Activated naive CD4-positive, alpha-beta T cell treated with anti-CD3 and anti-CD28 coated beads, Interleukin-2, amount 50 U/mL, for 16 hours (primary cell): ENCODE measurements at places on chromosomes 1 and 21.
A peak's percentile ranks its signal among the peaks of the same experiment; 100 is the strongest.

GRCh38 chr1:246815693-246816270 lies 91.6 kb downstream of the SCCPDH start:
- no peak for DNase-seq

GRCh38 chr21:37829447-37829846 lies 86.8 kb downstream of the KCNJ6 start:
- no peak for DNase-seq

- no peak for DNase-seq
Measured at GRCh38 chr1:233667741-233668140, 53.8 kb downstream of the KCNK1 start.

DNA sequence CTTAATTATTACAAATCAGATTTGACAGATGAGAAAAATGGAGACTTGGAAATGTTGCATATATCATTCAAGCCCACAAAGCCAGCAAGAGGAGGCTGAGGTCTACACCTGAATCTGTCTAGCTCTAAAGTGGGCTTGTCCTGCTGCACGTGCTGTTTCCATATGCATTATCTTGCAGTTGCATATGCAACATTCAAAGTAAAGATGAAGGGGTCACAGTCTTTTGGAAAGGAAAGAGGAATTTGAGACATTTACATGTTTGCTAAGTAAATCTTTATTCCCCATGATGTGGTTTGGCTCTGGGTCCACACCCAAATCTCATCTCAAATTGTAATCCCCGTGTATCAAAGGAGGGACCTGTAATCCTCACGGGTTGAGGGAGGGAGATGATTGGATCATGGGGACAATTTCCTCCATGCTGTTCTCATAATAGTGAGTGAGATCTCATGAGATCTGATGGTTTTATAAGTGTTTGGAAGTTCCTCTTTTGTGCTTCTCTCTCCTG lies 98.3 kb downstream of the BACH1 start:
- DNase-seq: no peak

DNA sequence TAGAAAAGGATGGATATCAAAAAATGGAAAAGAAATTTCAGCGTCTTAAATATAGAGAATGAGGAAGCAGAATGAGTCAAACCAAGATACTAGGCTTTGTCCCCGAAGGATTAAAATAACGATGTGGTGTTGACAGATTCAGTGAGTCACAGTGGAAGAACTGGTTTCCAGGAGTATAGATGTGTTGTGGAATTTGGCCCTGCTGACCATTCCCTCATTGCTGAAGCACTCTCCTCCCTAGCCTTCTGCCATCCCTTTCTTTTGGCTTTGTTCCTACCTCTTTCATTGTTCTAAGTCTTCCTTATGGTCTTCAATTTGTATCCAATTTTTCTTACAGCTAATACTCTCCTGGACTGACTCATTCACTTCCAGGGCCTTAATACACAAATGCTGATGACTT lies 23.1 kb upstream of the USP25 start:
- DNase-seq: no peak

DNA sequence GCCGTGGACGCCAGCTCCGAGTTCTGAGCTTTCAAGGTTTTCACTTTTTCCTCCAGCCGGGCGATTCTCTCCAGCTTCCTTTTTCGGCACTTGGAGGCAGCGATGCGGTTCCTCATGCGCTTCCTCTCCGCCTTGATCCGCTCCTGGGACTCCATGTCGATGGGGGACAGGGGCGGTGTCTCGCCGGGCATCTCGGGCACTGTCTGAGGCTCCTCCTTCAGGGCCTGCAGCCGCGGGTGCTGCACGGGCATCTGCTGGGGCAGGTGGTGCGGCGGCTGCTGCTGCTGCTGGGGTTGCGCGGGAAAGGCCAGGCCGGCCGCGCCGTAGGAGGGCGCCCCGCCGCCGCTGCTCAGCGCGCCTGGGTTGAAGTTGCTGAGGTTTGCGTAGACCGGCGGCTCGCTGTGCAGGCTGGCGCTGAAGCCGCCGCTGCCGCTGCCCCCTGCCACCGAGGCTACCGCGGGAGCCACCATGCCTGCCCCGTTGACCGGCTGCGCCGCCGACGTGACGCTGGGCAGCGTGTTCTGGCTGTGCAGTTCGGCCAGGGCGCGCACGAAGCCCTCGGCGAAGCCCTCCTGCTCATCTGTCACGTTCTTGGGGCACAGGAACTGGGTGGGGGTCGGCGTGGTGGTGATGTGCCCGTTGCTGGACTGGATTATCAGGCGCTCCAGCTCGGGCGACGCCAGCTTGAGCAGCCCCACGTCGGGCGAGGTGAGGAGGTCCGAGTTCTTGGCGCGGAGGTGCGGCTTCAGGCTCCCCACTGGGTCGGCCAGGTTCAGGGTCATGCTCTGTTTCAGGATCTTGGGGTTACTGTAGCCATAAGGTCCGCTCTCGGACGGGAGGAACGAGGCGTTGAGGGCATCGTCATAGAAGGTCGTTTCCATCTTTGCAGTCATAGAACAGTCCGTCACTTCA lies 1.4 kb downstream of the JUN start:
- peak; percentile 58 for DNase-seq

DNA sequence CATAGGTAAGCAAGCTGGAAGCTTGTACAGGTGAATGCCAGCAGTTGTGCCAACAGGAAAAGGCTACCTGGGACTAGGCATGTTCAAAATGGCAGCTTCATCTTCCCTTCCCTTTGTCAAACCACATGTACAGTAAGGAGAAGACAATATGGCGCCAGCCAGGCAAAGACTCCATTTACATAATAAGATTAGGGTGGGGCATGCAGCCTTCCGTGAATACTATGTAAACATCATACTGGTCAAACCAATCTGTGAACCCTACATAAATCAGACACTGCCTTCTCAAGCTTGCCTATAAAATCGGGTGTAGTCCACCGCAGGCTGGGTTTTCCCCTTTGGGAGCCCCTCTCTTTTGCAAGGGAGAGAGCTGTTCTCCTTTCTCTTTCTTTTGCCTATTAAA lies 24.6 kb downstream of the ATF3 start:
- no peak for DNase-seq

- DNase-seq: no peak
Measured at GRCh38 chr1:244291236-244292201, 160.2 kb downstream of the ADSS2 start.

- no peak for DNase-seq
Measured at GRCh38 chr1:89114662-89115061, 11.3 kb downstream of the GBP2 start.

- DNase-seq: peak; percentile 53
Measured at GRCh38 chr1:160779626-160780397, 16.2 kb upstream of the LY9 start.

DNA sequence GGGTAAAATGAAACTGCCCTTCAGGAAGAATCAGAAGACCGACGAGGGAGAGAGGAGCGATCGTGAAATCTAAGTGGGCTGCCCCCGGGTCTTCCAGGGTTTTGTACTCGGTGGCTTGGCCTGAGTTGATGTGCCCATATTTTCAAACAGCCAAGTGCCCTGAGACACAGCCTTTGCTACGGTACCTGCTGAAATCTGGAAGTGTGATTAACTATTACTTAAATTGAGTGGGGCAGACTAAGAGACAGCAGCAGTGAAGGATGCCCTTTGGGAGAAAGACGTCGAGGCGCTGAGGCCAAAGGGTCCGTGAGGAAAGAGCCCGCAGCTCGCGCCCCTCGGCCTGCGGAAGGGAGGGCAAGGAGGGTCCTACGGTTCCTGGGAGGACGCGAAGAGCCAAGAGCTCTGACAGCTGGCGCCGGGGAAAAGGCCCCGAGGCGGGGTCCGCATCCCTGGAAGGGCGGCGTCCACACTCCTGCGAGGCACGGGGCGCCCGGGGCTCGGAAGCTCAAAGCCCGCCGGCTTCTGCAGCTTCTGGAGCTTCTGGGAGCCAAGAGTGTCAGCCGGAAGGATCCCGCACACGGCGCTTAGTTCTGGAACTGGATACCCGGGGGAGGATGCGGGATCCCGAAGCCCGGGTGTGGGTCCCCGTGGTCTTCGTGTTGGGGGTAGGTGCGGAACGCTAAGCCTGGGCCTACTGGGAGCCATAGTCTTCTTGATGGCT lies 15.4 kb upstream of the RNU1-4 start:
- DNase-seq: no peak

DNA sequence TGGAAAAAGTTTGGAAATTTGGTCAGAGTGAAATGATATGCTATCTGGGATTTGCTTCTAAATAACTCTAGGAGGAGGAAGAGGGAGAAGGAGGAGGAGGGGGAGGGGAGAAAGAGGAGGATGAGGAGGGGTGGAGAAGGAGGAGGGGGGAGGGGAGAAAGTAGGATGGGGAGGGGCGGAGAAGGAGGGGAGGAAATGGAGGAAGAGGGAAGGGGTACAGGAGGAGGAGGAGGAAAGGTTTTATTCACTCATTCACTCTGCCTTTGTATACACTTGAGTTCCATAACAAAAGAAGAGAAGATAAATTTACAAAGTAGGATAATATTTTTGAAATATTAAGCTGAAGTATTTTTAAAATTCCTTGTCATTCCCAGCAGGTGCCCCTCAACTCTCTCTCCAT lies 6.3 kb upstream of the VPS26C start:
- no peak for DNase-seq

GRCh38 chr1:244350027-244350426 lies 101.7 kb downstream of the ADSS2 start:
- no peak for DNase-seq

DNA sequence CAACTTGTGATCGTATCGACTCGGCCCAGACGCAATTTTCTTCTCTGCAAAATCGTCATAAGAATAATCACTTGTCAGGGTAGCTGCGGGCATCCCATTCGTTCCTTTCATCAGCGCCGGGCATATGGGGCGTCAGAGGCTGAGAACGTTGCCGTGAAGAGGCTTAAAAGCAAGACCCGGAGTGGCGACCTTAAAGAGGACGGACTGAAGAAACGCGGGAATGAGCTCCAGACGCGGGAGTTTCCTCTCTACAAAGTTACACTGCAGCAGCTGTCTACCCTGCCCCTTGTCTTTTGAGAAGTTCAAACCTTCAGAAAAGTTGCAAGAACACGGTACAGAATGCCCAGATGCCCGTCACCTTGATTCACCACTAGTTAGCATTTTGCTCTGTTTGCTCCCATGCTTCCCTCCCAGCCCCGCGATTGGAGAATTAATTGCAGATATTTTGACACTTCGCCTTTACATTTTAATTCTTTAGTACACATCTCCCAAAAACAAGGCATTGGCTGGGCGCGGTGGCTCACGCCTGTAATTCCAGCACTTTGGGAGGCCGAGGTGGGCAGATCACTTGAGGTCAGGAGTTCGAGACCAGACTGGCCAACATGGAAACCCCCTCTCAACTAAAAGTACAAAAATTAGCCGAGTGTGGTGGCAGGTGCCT lies 967 bp downstream of the CENPS start:
- no peak for DNase-seq

- no peak for DNase-seq
Measured at GRCh38 chr1:202661136-202661845, 49.0 kb downstream of the SYT2 start.

DNA sequence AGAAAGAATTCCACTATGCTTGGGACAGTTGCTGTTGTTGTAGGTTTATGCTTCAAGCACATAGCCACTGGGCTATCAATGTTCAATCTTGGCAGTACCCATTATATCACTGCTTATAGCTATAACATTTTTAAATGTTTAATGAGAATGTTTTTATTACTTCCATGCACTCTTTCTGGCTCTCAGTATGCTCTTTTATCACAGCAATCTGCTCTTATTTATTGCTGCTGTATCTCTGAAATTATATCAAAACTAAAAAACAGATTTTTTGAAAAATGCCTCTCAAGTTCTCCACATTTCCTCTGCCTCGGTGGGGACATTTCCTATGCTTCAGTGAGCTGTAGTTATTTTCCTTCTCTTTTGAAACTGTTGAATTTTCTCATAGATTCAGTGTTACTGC lies 5.4 kb upstream of the SGIP1 start:
- DNase-seq: no peak
